ENCODE measurements at places on chromosomes 3 and 15.
A peak's percentile ranks its signal among the peaks of the same experiment; 100 is the strongest.

GRCh38 chr3:55484801-55485791, 2.0 kb downstream of the WNT5A start:
- no peak for DNase-seq

DNA sequence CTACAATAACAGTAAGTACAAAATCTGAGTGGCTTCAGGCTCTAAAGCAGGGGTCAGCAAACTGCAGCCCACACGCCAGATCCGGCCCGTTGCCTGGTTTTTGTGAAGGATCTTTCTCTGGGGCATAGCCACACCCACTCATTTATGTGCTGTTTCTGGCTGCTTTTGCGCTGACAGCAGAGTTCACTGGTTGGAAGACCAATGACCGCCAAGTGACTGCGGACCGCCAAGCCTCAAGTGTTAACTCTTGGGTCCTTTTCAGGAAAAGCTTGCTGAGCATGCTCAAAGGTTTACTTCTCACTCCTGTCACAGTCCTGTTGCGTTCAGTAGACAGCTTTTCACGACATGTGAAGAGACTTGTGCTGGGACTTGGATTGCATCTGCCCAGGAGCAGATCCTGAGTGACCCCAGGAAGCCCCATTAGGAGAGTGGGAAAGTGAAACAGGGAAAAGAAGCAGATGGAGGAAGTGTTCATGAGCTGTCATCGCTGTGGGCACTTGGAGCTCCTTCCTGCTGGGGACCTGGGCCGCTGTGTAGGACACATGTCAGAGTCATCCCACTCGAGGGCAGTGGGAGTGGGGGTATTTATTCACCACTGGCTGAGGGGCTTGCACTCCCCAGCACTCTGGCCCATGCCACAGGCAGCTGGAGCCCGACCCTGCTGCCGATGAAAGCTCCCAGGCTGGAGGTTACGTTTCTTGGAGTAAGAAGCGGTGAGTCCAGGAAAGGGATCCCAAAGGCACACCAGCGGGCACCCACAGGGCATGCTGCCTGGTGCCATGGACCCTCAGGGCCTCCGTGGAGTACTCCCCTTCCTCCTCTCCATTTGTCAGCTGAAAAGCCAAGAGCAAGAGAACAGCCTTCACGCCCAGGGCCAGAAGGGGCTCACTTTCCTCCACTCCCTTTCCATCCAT, 249.1 kb downstream of the PLCL2 start:
- no peak for DNase-seq

GRCh38 chr15:90126596-90127435, 24.5 kb upstream of the IDH2 start:
- DNase-seq: no peak

DNA sequence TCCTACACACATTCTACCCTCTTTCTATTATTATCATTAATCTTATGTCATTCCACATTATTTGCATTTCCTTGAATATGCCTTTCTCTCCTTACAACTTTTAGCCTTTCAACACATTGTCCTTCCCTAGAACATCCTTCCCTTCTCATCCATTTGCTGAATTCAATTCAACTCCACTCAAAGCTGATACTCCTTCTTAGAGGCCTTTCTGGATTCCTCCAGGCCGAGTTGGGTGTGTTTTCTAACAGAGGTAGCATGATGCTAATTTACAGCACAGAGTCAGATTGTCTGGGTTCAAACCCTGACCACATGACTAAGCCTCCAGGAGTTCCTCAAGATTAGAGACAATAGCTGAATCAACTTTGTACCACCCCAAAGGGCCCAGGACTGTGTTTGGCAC, 63.4 kb upstream of the IL12A start:
- no peak for DNase-seq

DNA sequence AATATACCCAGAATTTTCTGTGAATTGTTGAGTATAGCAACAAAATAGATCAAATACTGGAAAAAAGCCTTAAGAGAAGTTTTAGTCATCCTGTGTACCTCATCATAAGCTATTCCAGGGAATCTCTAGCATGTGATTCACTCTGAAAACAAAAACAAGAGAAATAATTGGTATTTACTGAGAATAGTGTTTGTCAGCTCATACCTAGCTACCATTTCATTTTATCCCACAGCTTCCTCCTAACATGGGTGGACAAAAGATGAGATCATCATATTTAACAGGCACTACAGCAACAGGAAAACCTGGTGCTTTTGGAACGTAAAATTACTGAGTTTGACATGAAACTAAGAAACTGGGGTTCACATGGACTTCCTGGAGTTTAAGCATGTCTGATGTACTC, 753.5 kb upstream of the NECTIN3 start:
- no peak for DNase-seq

GRCh38 chr15:27248251-27248650, 277.3 kb downstream of the GABRG3 start:
- DNase-seq: no peak

GRCh38 chr15:40345867-40346578, 4.8 kb upstream of the PHGR1 start:
- no peak for DNase-seq

- no peak for DNase-seq
Measured at GRCh38 chr3:132738314-132738713, 16.1 kb upstream of the NPHP3 start.

DNA sequence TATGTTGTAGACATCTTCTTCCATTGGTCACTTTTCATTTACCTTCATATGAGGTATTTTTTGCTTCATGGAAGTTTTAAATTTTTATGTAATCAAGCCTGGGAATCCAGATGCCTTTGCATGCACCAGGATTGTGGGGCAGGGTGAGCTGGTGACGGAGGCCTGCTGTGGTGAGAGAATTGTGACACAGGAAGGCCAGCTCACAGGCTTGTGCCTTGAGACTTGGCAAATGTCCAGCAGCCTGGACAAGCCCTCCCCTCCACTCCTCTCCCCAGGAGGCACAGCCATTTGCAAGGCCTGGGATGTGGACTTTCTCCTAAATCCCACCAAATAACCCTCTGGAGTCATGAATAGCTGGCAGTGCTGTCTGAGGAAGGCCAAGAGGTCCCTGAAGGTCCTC, 67.4 kb downstream of the RHCG start:
- DNase-seq: no peak

GRCh38 chr3:13024765-13025065, 48.5 kb downstream of the IQSEC1 start:
- no peak for DNase-seq

- no peak for DNase-seq
Measured at GRCh38 chr3:117600112-117600511, 890.5 kb downstream of the TUSC7 start.

DNA sequence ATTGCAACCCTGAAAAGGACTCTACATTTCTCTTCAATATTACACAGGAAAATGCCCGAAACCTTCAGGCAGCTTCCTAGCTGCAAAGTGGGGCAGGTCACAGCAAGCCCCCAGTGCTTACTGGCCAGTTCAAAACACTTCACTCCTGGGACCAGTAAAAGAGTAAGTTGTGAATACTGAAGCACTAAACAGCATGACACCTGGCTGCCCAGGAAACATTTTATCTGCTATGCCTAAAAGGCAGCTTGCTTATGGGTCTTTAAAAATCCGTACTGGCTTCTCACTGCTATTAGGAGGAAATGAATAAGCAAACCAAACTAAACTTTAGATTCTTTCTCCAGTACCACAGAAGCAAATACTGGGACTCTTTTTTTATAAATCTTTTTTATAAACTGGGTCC, 457.9 kb upstream of the ALCAM start:
- no peak for DNase-seq

DNA sequence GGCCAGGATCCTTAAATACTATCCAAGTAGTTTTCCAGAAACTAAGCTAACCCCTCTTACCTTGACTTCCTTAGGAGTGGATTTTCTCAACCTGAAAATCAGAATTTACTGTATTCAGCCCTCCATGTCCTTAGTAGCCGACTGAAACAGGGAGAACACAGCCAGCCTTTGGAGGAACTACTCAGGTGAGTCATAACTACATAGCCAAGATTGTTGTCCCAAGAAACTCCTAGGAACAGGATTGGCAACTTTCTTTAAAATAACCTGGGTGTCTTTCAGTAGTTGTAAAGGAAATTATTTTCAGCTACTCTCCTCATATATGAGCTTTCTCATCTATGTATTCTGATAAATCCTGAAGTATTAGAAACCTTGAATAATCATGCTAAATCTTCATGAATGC, 22.3 kb downstream of the FANCD2OS start:
- DNase-seq: no peak

- no peak for DNase-seq
Measured at GRCh38 chr3:188154809-188155574, 1.0 kb downstream of the LPP start.

GRCh38 chr15:67212684-67213367, 41.6 kb downstream of the AAGAB start:
- DNase-seq: no peak

DNA sequence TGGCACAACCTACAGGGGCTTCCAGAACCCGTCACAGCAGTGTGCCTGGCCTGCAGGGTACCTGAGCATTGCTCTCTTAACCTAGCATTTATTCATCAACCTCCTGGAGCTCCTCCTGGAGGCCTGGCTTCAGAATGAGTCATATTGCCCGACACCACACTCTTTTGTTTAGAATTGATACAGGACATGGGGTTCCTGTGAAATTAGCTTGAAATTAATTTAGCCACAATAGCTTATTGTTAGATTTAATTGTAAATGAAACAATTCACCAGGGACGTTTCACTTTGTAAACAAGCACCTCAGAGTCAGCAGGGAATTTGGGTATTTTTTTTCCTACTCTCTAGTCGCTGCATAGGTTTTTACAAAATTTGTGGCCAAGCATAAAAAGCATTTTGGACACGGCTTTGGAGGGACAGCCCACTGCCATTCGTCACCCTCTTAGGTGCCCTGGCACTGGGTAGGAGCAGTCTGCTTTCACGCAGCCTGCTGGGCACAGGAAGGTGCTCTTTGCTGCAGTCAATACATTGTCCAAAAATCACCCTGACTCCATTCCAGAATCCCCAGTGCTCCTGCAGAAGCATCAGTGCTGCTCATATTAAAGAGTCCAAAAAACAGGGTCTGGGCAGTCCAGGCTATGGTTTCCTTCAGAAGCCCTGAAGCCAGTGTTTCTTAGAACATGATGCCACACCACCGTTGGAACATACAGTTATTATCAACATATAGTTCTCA, 60.8 kb upstream of the MEF2A start:
- no peak for DNase-seq

DNA sequence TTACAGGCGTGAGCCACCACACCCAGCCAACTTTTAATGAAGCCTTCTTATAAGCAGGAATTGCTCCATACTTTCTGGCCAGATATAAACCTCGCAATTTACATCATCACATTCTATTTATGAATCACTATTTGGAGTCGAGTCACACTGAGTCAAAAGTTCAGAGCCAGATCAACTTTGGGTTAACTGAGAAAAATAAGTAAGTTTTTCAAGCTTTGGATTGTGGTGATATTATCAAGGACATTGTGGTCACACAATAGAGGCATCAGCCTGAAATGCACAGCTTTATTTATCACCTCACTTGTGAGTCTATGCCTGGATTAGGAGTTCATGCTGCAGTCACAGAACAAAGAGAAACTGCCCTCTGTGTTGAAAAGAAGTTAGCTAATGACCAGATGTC, 1163.5 kb downstream of the ROBO1 start:
- DNase-seq: no peak

- DNase-seq: peak; percentile 27
Measured at GRCh38 chr3:187746442-187747281, 1.4 kb upstream of the BCL6 start.

GRCh38 chr3:14599488-14599887, 52.1 kb upstream of the CCDC174 start:
- no peak for DNase-seq

- DNase-seq: no peak
Measured at GRCh38 chr15:48644467-48644826, 1.1 kb downstream of the FBN1 start.

DNA sequence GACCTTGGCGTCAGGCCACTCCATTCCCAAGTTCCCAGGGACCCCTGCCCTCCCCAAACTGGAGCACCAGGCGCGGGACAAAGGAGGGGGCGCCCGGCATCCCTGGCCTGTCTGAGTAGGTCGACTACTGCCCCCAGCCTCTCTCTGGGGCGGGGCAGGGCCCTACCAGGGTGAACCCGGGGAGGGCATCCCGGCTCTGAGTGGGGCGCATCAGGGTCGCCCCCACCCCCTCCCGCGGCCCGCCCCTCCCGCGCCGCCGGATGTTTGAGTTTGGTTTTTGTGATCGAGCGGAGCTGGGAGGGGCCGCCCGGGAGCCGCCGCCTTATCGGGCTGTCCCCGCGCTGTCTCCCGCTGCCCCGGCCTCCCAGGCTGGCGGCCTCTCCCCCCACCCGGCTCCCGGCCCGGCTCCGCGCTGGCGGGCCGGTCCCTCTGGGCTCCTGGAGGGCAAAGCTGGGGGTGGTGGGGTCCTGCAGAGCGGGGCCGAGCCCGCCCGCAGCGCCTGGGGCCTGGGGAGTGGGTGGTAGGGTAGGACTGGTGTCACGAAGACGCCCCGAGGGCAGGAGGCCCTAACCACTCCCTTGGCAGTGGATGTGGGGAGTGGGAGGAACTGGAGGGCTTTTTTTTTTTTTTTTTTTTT, 47.2 kb upstream of the SMAD6 start:
- no peak for DNase-seq

GRCh38 chr3:114569186-114569585, 275.4 kb downstream of the TIGIT start:
- DNase-seq: no peak

DNA sequence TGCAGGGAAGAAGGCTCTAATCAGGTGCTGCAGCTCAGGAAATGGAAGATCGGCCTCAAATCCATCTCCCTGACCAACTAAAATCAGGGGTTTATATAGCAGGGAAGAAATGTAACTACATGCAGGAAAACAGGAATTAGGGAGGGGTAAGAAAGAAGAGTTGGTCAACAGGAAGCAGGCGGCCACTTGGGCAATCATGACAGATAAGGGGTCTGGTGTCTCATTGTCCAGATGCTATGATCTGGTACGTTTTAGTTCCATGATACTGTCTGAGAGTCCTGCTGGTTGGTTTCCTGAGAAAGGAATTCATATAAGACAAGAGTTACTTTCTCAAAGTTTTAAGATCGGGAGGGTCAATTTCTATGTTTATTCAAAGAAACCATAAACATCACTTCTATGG, 24.2 kb downstream of the KATNBL1 start:
- no peak for DNase-seq

GRCh38 chr15:71136159-71136783, 21.0 kb downstream of the THSD4 start:
- DNase-seq: no peak

GRCh38 chr3:104180906-104181305, 1185.8 kb upstream of the ALCAM start:
- no peak for DNase-seq
